ENCODE measurements at places on chromosomes 4 and X.
A peak's percentile ranks its signal among the peaks of the same experiment; 100 is the strongest.

- H3K4me3 ChIP-seq = no peak overlapping the region
- peak; percentile 28 for DNase-seq
- no peak overlapping the region for H3K27ac ChIP-seq
- no peaks in the 10 kb centered on the region for H3K27me3 ChIP-seq
- no peaks in the 10 kb centered on the region for H3K4me1 ChIP-seq
- H3K36me3 ChIP-seq = no peaks in the 10 kb centered on the region
Measured at GRCh38 chr4:99811850-99812249, 4.8 kb upstream of the DAPP1 start.

- peaks cover 14% of the 10 kb centered on the region for H3K27me3 ChIP-seq
- peak overlapping the region; percentile 98 for H3K27ac ChIP-seq
- peaks cover 4% of the 10 kb centered on the region for H3K36me3 ChIP-seq
- peak overlapping the region; percentile 89 for H3K4me3 ChIP-seq
- peaks cover 39% of the 10 kb centered on the region for H3K4me1 ChIP-seq
Measured at GRCh38 chr4:41217020-41217333, 2.6 kb upstream of the APBB2 start.

DNA sequence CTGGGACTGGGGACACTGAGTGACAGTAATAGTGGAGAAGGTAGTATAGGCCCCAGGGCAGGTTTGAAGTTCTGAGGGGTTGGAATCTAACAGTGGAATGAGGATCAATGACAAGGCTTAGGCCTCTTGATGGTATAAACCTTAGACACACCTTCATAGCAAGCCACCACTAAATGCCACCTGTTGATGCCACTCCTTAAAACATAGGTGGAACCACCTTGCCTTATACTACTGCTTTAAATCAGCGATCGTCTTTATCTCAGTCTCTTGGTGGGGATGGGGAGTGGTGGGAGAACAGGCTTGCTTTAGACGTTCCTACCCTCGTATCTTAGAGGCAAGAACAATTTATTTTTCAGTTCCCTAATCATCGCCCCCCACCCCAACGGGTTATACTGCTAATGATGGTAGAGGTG lies 1.2 kb downstream of the RAB33B start:
- peaks cover 53% of the 10 kb centered on the region for H3K4me1 ChIP-seq
- no peaks in the 10 kb centered on the region for H3K36me3 ChIP-seq
- no peak overlapping the region for H3K27ac ChIP-seq
- H3K4me3 ChIP-seq = peak overlapping the region; percentile 95
- no peak for DNase-seq
- no peaks in the 10 kb centered on the region for H3K27me3 ChIP-seq

- H3K27ac ChIP-seq = no peak overlapping the region
- no peak for DNase-seq
- no peaks in the 10 kb centered on the region for H3K27me3 ChIP-seq
- no peak overlapping the region for H3K4me3 ChIP-seq
Measured at GRCh38 chrX:20159797-20160385, 18.3 kb upstream of the EIF1AX start.

- H3K27ac ChIP-seq = no peak overlapping the region
- H3K27me3 ChIP-seq = no peaks in the 10 kb centered on the region
- no peak overlapping the region for H3K4me3 ChIP-seq
- DNase-seq = no peak
- H3K36me3 ChIP-seq = no peaks in the 10 kb centered on the region
Measured at GRCh38 chr4:11505221-11505971, 76.7 kb upstream of the HS3ST1 start.

- no peaks in the 10 kb centered on the region for H3K36me3 ChIP-seq
- H3K4me3 ChIP-seq = no peak overlapping the region
- peaks cover 8% of the 10 kb centered on the region for H3K4me1 ChIP-seq
- H3K27me3 ChIP-seq = no peaks in the 10 kb centered on the region
Measured at GRCh38 chrX:39149761-39150160, 348.5 kb downstream of the MID1IP1 start.

- H3K27me3 ChIP-seq = no peaks in the 10 kb centered on the region
- no peak overlapping the region for H3K27ac ChIP-seq
- no peak overlapping the region for H3K4me3 ChIP-seq
- DNase-seq = no peak
Measured at GRCh38 chr4:99998062-99998867, 48.2 kb upstream of the H2AZ1 start.

- H3K4me3 ChIP-seq = no peak overlapping the region
- DNase-seq = no peak
Measured at GRCh38 chr4:139036885-139037284, 21.3 kb downstream of the NOCT start.

GRCh38 chr4:145203410-145203809 lies 23.0 kb upstream of the OTUD4 start:
- no peak overlapping the region for H3K27ac ChIP-seq
- H3K4me3 ChIP-seq = no peak overlapping the region
- H3K27me3 ChIP-seq = no peaks in the 10 kb centered on the region
- no peak for DNase-seq

DNA sequence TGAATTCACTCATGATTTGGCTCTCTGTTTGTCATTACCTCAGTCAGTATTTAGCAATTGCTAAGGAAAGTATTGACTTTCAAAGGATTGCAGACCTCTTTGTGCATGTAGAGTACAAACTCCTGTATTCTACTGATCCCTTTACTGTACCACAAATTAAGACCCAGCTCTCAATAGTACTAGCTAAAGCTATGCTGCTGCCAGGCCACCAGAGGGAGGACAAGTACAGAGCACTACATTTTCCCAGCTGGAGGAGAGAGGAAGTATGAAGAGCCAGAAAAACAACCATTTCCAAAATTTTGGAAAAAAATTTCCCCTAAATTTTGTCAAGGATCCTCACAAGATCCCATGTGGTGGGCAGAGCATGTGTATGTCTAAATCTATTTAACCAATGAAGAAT lies 175.0 kb upstream of the MTMR8 start:
- no peak overlapping the region for H3K4me3 ChIP-seq
- DNase-seq = no peak
- no peaks in the 10 kb centered on the region for H3K27me3 ChIP-seq
- no peak overlapping the region for H3K27ac ChIP-seq

- no peaks in the 10 kb centered on the region for H3K36me3 ChIP-seq
- no peak for DNase-seq
- H3K4me3 ChIP-seq = no peak overlapping the region
- H3K4me1 ChIP-seq = no peaks in the 10 kb centered on the region
- H3K27ac ChIP-seq = no peak overlapping the region
Measured at GRCh38 chr4:154276496-154276895, 215.1 kb downstream of the DCHS2 start.

- peak within 1 kb of the TSS; percentile 86 for H3K4me3 ChIP-seq
- peak; percentile 17 for DNase-seq
- peaks cover 4% of the 10 kb centered on the region for H3K27me3 ChIP-seq
Measured at GRCh38 chrX:100928660-100929613, at the start of gene XKRX. XKRX (minus strand) TSS chrX:100928917; CDS start chrX:100928304, 613 bp downstream.

DNA sequence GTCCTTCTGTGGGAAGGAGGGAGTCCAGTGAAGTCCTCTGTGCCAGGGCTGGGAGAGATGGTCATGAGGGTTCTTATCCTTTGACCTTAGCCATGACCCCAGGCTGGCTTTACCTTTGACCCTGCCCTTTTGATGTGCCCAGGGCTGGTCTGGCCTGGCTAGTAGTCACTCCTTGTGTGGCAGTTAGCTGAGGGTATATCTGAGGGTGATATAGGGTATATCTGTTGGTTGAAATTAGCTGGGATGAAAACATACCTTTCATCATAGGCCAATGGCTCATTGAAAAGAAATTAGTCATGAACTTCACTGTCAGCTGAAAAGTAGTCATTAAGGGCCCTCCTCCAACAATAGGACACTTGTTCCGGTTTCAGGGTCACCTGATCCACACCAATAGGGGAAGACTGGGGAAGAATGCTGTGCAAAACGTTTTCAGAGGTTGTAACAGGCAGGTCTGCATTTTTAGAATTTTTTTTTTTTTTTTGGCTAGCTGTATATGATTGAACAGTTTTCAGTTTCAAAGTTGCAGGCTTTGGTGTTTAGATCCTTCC lies 74.6 kb upstream of the STOX2 start:
- no peak overlapping the region for H3K4me3 ChIP-seq
- no peak overlapping the region for H3K27ac ChIP-seq
- H3K4me1 ChIP-seq = peaks cover 14% of the 10 kb centered on the region
- DNase-seq = no peak
- no peaks in the 10 kb centered on the region for H3K36me3 ChIP-seq
- peaks cover 1% of the 10 kb centered on the region for H3K27me3 ChIP-seq

DNA sequence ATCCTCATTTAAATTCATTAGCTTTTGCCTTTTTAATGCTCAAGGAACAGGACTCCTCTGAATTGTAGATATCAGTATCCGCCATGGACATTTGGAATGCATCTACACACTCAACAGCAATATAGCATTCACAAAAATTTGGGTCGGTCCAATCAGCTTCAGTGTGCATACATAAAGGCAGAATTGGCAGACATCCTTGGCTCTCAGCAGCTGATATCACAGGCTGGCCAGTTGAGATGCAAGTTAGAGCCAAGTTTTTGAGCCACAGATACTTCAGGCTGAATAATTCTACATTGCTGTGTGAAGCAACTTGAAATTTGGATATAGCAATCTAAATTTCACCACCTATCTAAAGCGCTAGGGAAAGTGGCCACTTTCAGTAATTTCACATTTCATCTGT lies 821.1 kb downstream of the PCDH19 start:
- H3K4me3 ChIP-seq = no peak overlapping the region
- H3K36me3 ChIP-seq = no peaks in the 10 kb centered on the region

- no peaks in the 10 kb centered on the region for H3K36me3 ChIP-seq
- DNase-seq = no peak
- H3K4me3 ChIP-seq = no peak overlapping the region
- no peaks in the 10 kb centered on the region for H3K27me3 ChIP-seq
- peaks cover under 1% of the 10 kb centered on the region for H3K4me1 ChIP-seq
Measured at GRCh38 chr4:138192113-138192512, 50.0 kb downstream of the SLC7A11 start.

Data from endothelial cell (in vitro differentiated cells).